Caco-2 (cell line): ENCODE measurements at places on chromosomes 1 and 21.

- no peak overlapping the region for H3K27ac ChIP-seq
- H3K36me3 ChIP-seq = no peaks in the 10 kb centered on the region
- no peak overlapping the region for H3K4me3 ChIP-seq
- no peaks in the 10 kb centered on the region for H3K27me3 ChIP-seq
These were observed 96.9 kb downstream of the NEK7 start for GRCh38 chr1:198253668-198254067.

DNA sequence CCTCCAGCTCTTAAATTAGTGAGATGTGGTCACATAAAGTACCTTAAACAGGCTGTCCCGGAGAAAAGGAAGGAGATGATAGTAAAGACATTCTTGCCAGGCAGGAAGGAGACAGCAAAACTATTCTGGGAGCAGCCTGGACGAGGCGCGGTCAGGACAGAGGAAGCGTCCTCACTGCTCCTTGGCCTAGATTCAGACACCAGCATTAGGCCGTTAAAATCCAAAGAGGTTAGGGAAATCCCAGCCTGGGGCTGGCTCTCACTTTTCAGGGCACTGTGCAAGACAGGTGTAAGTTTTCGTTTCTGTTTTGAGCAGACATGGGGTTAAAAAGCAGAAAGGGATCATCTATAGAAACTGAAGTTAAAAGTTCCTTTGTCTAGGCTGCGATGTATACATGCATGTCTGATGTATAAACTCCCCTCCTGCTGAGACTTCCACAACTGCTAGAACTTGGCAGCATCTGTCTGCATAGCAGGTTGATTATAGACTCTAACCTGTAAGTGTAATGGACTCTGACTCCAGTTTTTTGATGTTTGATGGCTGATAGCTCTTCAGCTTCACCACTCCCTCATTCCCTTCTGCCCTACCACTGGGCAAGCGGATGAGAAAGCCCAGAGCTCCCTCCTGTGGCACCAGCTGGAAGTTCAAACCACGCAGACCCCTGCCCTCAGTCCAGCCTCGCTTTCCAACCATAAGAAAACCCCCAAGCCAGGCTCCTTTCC lies 21.5 kb downstream of the STPG1 start:
- DNase-seq = peak; percentile 58
- peak overlapping the region; percentile 53 for H3K27ac ChIP-seq
- 0 out of 2 replicates have a peak, but pooled peaks cover 12% of the 10 kb centered on the region for H3K4me1 ChIP-seq
- no peaks in the 10 kb centered on the region for H3K27me3 ChIP-seq
- H3K4me3 ChIP-seq = no peak overlapping the region
- no peaks in the 10 kb centered on the region for H3K36me3 ChIP-seq

DNA sequence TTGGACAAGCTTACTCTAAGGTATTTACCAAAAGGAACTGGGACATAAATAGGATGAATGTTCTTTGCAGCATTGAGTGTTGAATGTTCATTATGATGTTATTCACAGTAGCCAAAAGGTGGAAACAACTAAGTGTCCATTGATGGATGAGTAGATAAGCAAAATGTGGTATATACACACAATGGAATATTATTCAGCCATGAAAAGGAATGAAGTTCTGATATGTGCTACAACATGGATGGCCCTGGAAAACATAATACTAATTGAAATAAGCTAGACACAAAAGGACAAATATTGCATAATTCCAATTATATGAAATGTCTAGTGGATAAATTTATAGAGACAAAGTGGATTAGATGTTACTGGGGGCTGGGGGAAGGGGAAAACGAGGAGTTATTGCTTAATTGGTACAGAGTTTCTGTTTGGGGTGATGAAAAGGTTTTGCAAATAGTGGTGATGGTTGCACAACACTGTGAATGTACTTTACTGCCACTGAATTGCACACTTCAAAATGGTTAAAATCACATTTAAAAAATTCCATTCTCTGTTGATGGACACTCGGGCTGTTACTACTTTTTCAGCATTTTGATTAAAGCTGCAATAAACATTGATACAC lies 2.9 kb downstream of the MTARC1 start:
- H3K27me3 ChIP-seq = no peaks in the 10 kb centered on the region
- H3K36me3 ChIP-seq = peaks cover 2% of the 10 kb centered on the region
- no peak overlapping the region for H3K27ac ChIP-seq

GRCh38 chr1:213067352-213067751 lies 16.3 kb downstream of the RPS6KC1 start:
- 0 out of 2 replicates have a peak, but pooled peaks cover 2% of the 10 kb centered on the region for H3K4me1 ChIP-seq
- H3K27me3 ChIP-seq = no peaks in the 10 kb centered on the region
- no peak overlapping the region for H3K27ac ChIP-seq
- DNase-seq = no peak

DNA sequence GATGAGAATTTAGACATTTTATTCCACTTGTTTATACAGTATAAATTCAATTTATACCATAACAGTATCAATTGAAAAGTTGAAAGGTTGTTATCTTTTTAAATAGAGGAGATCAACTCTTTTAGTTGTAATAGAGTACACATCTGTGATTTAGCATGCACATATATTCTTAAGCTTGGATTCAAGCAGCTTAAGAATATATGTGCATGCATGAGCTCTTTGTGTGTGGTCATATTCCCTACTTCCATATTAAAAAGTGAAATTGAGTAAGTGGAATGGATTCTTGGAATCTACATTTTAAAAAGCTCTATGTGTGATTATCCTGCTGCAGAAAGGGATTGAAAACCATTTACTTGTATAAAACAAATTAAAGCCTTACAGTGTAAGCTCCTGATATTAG lies 71.9 kb downstream of the SYCP1 start:
- H3K27me3 ChIP-seq = no peaks in the 10 kb centered on the region
- H3K4me3 ChIP-seq = no peak overlapping the region
- H3K27ac ChIP-seq = no peak overlapping the region

GRCh38 chr1:43387976-43388599 lies 1.5 kb downstream of the MED8 start:
- H3K4me3 ChIP-seq = no peak overlapping the region
- H3K27ac ChIP-seq = peak overlapping the region; percentile 95
- no peaks in the 10 kb centered on the region for H3K36me3 ChIP-seq
- no peaks in the 10 kb centered on the region for H3K27me3 ChIP-seq
- no peaks in the 10 kb centered on the region for H3K4me1 ChIP-seq

GRCh38 chr1:44283524-44284173 lies 70.4 kb downstream of the DMAP1 start:
- peaks cover 3% of the 10 kb centered on the region for H3K4me1 ChIP-seq
- H3K27ac ChIP-seq = peak overlapping the region; percentile 65
- DNase-seq = peak; percentile 12
- no peaks in the 10 kb centered on the region for H3K27me3 ChIP-seq
- H3K36me3 ChIP-seq = no peaks in the 10 kb centered on the region

- H3K27ac ChIP-seq = no peak overlapping the region
- no peaks in the 10 kb centered on the region for H3K36me3 ChIP-seq
- H3K27me3 ChIP-seq = no peaks in the 10 kb centered on the region
These were observed 64.6 kb downstream of the RHOU start for GRCh38 chr1:228799924-228800323.

DNA sequence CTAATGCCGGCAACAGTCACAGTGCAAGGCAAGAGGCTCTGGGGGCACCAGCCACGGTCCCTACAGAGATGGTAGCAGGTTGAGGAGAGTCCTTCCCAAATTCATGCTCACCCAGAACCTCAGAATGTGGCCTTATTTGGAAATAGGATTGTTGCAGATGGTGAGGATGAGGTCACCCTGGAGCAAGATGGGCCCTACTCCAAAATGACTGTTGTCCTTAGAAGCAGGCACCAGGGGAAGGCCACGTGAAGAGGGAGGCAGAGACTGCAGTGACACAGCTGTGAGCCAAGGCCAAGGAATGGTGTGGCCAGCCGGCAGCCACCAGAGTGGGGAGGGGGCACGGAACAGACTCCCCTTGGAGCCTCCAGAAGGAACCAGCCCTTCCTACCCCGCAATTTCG lies 70.8 kb upstream of the CLDN14 start:
- H3K27me3 ChIP-seq = no peaks in the 10 kb centered on the region; the same call in 1 of the 2 replicates
- no peak for DNase-seq
- no peak overlapping the region for H3K27ac ChIP-seq
- H3K4me1 ChIP-seq = no peaks in the 10 kb centered on the region
- H3K4me3 ChIP-seq = no peak overlapping the region

DNA sequence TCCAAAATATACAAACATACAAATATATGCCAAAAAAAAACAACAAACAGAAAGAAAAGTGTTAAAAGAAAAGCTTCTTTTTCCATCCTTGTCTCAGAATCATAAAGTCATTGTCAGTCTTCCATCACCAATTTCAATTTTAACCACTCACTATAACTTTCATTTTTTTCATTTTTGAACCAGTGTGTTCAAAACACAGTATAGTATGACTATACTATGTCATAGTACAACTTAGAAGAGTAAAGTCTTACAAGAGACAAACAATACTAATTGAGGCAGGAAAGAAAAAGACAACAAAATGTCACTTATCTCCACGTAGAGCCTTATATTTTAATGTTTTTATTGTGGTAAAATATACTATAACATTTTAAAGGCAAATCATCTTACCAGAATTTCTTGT lies 7.6 kb downstream of the NSL1 start:
- no peaks in the 10 kb centered on the region for H3K27me3 ChIP-seq
- DNase-seq = no peak
- H3K36me3 ChIP-seq = 0 out of 2 replicates have a peak, but pooled peaks cover 2% of the 10 kb centered on the region
- no peaks in the 10 kb centered on the region for H3K4me1 ChIP-seq
- H3K27ac ChIP-seq = no peak overlapping the region

DNA sequence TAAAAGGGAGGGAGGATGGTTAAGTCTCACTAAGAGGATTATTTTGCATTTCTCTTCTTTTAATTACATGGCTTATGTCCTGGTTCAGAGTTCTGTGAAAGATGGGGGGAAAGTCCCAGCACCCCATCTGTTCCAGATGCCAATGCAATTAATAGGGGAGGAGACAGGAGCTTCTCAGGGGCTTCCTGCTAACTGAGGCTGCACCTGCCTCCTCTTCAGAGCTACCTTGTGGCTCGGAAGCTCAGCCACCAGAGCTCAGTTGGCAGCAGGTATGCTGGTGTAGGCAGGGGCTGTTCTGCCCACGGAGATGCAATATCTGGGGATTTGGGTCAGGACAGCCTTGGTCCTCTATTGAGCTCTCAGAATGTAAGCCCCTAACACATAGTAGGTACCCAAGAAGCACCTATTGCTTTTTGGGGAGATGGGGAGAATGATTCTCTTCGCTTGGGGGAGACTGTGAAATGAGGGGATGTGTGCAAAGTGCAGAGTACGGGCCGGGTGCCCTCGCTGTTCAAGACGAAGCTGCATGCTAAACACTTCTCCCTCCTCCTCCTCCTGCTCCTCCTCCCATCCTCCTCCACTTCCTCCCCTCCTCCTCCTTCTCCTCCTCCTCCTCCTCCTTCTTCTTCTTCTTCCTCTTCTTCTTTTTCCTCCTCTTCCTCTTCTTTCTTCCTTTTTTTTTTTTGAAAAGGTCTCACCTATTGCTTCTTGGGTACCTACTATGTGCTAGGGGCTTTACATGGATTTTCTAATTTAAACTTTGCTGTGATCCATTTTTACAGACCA lies 279.0 kb downstream of the PTPRU start:
- no peaks in the 10 kb centered on the region for H3K36me3 ChIP-seq
- no peak overlapping the region for H3K4me3 ChIP-seq
- H3K4me1 ChIP-seq = no peaks in the 10 kb centered on the region
- DNase-seq = no peak

- DNase-seq = no peak
- H3K36me3 ChIP-seq = no peaks in the 10 kb centered on the region
- H3K4me3 ChIP-seq = no peak overlapping the region
- H3K4me1 ChIP-seq = no peaks in the 10 kb centered on the region
- H3K27ac ChIP-seq = no peak overlapping the region
These were observed 21.3 kb downstream of the HNRNPR start for GRCh38 chr1:23322770-23323169.

GRCh38 chr1:165795894-165796293 lies 27.2 kb upstream of the TMCO1 start:
- no peaks in the 10 kb centered on the region for H3K4me1 ChIP-seq
- no peaks in the 10 kb centered on the region for H3K27me3 ChIP-seq
- DNase-seq = no peak
- H3K27ac ChIP-seq = no peak overlapping the region

- no peak overlapping the region for H3K4me3 ChIP-seq
- H3K36me3 ChIP-seq = no peaks in the 10 kb centered on the region
- no peak for DNase-seq
These were observed 358.3 kb downstream of the KIF26B start for GRCh38 chr1:245512980-245513578.

DNA sequence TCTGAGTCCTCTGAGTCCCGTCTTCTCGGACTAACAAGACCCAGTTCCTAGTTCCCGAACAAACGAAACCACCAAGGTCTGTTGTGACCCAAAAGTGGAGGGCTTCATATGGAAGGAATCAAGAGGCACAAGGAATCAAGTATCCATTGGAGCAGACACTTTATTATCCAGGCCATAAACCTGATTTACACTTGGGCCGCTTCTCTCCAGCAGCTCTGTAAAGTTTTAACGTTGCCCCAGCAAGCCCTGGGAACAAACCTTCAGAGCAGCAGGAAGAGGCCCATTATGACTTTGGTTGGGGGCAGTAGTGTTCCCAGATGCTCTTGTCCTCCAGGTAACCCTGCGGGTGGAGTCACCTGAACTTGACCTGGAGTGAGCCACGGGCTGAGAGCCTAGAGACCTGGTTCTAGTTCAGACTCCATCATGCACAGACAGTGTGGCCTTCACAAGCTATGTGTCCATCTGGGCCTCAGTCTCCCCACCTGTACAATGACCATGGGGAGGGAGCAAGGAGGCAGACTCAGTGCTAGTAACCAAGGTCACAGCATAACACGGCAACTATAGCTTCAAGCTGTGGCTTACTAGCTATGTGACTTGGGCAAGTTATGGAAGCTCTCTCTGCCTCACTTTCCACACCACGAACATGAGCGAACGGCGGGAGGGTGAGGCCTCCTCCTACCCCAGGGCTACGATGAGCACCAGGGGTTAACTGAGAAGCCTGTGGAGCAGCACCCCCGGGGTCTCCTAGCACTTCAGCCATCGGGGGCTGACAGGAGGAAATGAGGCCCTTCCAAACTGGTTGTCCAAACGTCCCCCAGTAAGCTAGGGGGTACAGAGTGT lies 95.7 kb downstream of the GLIS1 start:
- H3K4me3 ChIP-seq = no peak overlapping the region
- H3K4me1 ChIP-seq = no peaks in the 10 kb centered on the region
- no peaks in the 10 kb centered on the region for H3K36me3 ChIP-seq
- H3K27me3 ChIP-seq = no peaks in the 10 kb centered on the region

GRCh38 chr1:162877412-162877811 lies 16.4 kb upstream of the CCDC190 start:
- H3K27me3 ChIP-seq = no peaks in the 10 kb centered on the region
- no peak overlapping the region for H3K4me3 ChIP-seq
- no peaks in the 10 kb centered on the region for H3K36me3 ChIP-seq

- no peaks in the 10 kb centered on the region for H3K27me3 ChIP-seq
- peaks cover 7% of the 10 kb centered on the region; the same call in 1 of the 2 replicates for H3K4me1 ChIP-seq
- H3K27ac ChIP-seq = no peak overlapping the region
- H3K4me3 ChIP-seq = no peak overlapping the region
- no peaks in the 10 kb centered on the region for H3K36me3 ChIP-seq
These were observed 18.6 kb downstream of the KRTAP10-1 start for GRCh38 chr21:44521301-44521927.

- no peak for DNase-seq
- peaks cover 5% of the 10 kb centered on the region for H3K4me1 ChIP-seq
- no peak overlapping the region for H3K4me3 ChIP-seq
- H3K27me3 ChIP-seq = no peaks in the 10 kb centered on the region
- H3K27ac ChIP-seq = no peak overlapping the region
- H3K36me3 ChIP-seq = no peaks in the 10 kb centered on the region
These were observed 175.3 kb downstream of the CACNA1E start for GRCh38 chr1:181658581-181658980.

- no peak overlapping the region for H3K4me3 ChIP-seq
- no peaks in the 10 kb centered on the region for H3K4me1 ChIP-seq
- H3K27ac ChIP-seq = no peak overlapping the region
- DNase-seq = no peak
- H3K36me3 ChIP-seq = no peaks in the 10 kb centered on the region
- H3K27me3 ChIP-seq = no peaks in the 10 kb centered on the region
These were observed 41.1 kb downstream of the IL6R start for GRCh38 chr1:154446292-154446691.
